ENCODE measurements at places on chromosomes 3 and 15. TPM values are rescaled to one million over a fixed set of nuclear protein-coding genes. Genes with fewer than 3 reads are reported as not detected.

DNA sequence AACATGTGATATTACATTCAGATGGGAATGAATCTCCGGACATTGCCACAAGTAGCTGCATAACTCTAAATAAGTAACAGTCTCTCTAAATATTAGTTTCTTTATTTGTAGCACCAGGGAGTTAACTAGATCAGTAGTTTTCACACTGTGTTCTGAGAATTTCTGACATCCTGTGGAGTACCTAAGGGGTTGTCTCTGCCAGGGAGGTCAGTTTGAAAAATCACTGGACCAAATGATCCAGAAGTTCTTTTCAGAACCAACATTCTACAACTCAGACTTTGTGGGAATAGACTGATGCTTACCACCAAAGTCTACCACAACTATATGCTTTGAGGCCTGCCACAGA lies 9.0 kb upstream of the ILDR1 start:
- no peak for DNase-seq

The RARRES1 gene
- 1.5 TPM for total RNA-seq

The PLA2G4E gene
- total RNA-seq, result not detected

The RBMS3 gene
- 10.0 TPM for total RNA-seq

DNA sequence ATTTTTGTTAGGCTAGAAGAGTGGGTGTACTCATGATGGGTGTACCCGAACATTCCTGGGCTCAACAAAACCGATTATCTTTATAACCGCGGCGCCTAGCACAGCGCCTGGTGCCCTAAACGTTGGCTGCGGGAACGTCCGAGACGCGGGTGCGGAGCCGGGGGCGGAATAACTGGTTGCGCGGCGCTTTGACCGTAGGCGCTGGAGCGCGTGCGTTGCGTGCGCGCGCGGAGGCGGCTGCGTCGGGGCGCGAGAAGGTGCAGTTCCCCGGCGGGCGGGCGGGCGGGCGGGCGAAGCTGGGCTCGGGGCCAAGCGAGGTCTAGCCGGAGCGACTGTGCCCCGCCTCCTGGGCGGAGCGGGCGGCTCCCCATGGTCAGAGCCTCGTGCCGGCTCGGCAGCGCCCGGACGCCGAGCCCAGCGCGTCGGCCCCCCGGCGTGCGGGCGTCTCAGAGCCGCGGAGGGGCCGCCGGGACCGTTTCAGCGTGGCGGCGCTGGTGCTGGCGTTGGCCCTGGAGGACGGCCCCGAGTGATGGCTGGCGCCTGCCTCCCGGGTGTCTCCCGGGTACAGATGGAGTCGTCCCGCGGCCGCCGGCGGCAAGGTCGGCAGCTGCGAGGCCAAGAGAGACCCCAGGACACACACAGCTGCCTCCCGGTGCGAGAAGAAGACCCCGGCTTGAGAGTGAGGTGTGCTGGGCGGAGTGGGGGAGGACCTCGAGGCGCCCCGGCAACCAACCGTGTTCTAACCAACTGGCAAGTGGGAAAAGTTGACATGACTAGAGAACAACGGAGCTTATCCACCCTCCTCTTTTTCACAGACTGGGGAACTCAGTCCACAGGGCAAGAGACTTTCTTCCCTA lies at the start of gene PLAAT1:
Gene PLAAT1 (plus strand): TSS at position 373 of the 857 bp plus-strand sequence. CDS start 14,429 bp downstream, outside the sequence.
- DNase-seq, result peak; percentile 84

The GHSR gene
- not detected for total RNA-seq

DNA sequence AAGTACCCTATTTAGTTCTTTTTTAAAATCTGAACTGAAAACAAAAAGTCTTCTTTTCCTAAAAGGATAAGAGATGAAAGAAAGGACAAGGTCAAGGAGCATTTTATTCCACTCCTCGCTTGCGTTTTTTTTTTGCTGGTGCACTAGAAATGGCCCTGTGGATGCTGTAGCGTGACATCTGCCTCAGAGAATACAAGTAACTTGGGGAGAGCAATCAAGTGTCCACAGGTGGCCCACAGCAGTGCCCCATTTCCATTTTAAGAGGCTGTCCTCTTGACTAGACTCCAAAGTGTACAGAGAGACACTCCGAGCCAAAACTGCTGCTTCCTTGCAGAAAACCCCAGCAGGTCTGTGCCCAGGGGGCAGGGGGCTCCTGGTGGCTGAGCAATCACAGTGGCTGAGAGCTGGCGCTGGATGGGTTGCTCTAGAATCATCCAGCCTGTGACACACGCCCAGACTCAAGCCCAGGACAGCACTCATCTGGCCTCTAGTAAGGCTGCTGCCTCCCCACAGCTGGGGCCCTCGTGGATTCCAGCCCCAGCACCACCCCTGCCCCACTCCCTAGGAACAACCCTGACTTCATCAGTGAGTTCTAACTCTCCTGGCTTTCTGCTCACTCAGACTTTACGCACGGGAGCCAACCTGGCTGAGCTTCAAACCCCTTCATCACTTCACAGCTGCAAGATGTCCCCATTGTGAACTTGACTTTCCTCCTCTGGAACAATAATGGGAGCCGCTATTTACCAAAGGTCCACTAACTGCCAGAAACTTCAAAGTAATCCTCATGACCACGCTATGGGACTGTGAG lies 71.1 kb upstream of the SPATA12 start:
- DNase-seq, result no peak

All from pancreas (tissue), 10 donors.